Epithelial cell of proximal tubule (primary cell): ENCODE measurements at places on chromosomes 5 and 9. TPM values are rescaled to one million over a fixed set of nuclear protein-coding genes. Genes with fewer than 3 reads are reported as not detected.

GRCh38 chr9:35954942-35955546 lies 2.9 kb downstream of the OR2S2 start:
- DNase-seq, result no peak

DNA sequence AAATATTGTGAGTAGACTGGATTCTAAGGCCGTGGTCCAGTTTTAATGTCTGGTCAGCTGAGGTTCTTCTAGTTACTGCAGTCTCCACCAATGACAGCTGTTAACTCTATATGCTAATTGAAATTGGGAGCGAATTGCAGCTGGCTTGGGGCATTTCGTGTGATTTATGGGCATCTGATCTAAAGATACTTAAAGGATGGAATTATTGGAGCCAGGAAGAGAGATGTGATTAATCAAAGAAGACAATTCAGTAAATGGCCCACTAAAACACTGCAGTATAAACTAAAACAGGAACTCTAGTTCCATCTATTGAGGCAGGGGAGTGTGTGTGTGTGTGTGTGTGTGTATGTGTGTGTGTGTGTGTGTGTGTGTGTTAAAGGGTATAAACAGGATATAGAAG lies 157.5 kb upstream of the IQGAP2 start:
- DNase-seq, result no peak

PALM2AKAP2 gene
- 2.8 and 3.8 TPM in 2 replicates for total RNA-seq

GRCh38 chr9:4519604-4520003 lies 29.3 kb downstream of the SLC1A1 start:
- DNase-seq, result no peak

DOCK8 gene
- 0.51 and 0.92 TPM in 2 replicates for total RNA-seq

GRCh38 chr5:37839407-37840052 lies at the start of gene GDNF:
Gene GDNF (minus strand): TSS chr5:37840041. CDS start chr5:37834796, 5,245 bp downstream.
- no peak for DNase-seq
